Left renal cortex interstitium (tissue), 4 donors: ENCODE measurements at places on chromosomes 7 and 10.

GRCh38 chr10:32326680-32327363 lies 20.1 kb downstream of the EPC1 start:
- DNase-seq, result no peak

DNA sequence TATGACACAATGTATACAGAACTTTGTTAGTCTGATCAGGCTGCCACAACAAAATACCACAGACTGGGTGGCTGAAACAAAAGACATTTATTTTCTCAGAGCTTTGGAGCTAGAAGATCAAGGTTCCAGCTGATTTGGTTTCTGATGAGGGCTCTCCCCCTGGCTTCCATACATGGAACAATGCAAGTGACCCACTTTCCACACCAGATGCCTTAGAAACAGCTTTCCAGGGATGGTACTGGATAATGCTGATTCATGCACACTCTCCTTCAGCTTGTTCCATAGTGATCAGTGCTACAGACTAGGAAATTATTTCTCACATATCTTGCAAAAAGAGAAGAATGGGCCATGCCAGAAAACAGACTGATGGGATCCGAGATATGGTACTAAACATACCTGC lies 1274.9 kb upstream of the SORCS1 start:
- no peak for DNase-seq

DNA sequence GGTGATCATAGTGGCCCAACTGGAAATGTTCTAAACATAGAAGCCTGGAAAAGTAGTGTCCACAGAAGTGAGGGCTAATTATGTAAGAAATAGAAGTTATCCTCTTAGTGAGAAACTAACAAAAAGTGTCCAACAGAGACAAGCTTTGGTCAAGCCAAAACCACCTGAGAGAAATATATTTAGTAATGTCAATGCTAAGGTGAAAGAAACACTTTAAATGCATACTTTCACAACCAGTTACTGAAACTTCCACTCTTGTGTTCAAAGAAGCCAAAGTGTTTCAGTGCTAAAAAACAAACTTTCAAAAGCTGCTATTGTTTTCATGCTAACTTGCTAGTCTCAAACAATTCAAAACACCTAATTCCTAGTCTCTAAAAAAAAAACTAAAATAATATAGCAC lies 18.1 kb downstream of the RAB11FIP2 start:
- DNase-seq, result no peak

DNA sequence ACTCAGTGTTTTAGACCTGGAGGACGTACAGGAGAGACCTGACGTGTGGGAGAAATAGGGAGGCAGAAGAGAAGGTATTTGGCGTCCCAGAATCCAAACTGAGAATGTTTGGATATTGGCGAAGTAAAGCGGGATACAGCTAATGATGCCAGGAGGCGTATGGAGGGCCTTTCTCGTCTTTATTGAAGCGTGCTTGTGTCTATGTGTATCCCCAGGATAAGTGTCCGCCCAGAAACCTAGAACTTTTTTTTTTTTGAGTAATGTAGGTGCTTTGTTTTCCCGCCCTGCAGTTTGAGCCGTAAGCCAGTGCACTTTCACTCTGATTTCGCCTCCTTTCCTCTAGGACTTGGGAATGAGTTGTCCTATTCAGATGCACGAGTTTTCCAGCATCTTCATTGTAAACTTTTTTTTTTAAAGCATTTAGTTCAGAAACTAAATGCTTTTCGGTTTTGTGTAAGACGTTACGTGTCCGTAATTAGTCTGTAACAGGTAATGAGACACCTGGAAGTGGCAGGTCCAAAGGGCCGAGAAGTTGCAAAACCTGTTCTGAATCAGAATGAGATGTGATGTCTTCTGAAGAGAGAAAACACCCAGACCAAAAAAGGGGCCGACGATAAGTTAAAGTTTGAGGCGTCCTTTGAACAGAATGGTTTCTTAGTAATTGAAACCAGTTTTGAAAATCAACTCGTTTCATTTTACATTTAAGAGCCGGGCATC lies 746 bp downstream of the ARL5B start:
- DNase-seq, result no peak

DNA sequence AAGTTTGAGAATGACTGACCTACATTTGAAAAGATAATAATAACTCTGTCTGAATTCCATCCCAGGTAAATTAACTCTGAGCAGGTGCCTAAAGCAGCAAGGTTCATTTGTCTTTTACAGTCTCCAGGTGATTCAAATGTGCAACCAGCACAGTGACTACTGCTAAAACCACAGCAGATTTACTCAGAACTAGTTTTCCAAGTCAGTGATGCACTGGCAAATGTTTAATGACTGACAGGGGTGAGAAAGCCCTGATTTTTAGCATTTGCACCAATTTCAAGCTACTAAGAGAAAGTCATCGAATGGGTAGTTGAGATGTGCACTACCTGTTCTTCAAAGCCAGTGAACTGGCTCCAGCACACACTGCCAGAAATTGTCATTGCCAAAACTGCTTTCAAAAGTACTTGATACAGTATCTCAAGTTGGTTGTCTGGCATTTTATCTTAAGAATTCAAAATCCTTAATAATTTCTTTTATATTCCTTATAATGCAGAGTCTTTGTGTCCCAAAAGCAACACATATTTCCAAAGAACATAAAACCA lies 60.3 kb downstream of the ATOH7 start:
- DNase-seq, result no peak

GRCh38 chr10:7432884-7433726 lies 22.3 kb upstream of the SFMBT2 start:
- no peak for DNase-seq
